ENCODE measurements at places on chromosomes 2 and 18.

DNA sequence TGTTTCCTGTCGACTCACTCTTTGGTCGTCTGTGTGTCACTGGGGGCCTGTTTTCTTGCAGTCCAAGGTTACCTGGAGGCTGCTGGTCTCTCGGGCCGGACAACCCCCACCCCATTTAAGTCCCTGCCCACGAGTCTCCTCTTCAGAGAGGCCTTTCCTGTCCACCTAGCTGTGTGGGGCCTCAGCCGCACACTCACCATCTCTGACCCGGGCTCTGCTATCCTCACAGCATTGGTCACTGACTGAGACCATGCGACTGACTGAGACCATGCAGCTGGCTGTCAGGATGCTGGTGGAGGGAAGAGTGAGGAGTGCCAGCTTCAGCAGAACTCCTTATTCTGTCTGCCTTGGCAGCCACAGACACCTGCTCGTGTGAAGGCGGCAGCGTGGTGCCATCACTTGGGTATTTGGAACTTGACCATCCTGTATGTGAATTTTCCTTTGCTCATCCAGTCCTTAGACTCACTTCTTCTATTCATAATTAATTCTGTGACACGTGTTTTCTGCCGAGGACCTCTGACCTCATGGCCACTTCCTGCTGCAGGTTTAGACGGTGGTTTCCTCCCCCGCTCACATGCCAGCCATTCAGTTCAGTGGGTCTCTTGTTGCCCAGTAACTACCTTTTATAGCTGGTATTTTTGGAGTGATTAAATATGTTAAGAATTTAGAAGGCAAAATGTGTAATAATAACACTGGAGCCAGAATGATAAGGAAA is 47.5 kb upstream of the ASB1 start:
- DNase-seq, result peak; percentile 55

DNA sequence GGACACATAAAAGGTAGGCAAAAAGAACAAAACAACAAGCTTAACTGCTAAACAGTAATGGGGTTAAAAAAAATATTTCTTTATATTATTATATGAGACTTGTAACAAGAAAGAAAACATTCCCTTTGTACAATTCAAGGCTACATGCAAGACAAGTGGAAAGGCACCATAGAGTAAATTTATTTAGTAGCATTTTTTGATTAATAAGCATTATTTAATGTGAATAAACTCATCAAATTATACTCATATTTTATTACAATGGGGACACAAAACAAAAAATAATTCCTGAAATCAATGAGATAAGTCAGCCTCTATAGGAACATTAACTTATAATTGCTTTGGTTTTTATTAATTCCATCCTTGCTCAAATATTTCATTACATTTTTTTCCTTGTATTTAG is 809.2 kb downstream of the ERBB4 start:
- DNase-seq, result no peak

GRCh38 chr18:79329786-79330185 is 65.9 kb upstream of the NFATC1 start:
- DNase-seq, result no peak

- no peak for DNase-seq
These were observed 33.4 kb downstream of the ZFP36L2 start for GRCh38 chr2:43192744-43193651.

GRCh38 chr2:34241905-34242762 is 643.0 kb upstream of the FAM98A start:
- DNase-seq, result no peak

DNA sequence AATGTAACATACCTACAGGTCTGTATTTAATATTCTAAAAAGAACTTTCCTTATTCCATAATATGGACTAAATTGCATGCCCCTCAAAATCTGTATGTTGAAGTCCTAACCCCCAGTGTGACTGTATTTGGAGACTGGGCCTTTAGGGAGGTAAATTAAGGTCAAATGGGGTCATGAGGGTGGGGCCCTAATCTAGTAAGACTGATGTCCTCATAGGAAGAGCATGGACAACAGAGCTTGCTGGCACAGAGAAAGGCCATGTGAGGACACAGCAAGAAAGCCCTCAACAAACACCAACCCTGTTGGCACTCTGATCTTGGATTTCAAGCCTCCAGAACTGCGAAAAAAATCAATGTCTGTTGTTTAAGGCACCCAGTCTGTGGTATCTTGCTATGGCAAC is 18.6 kb downstream of the SF3B1 start:
- DNase-seq, result no peak

- no peak for DNase-seq
These were observed 187.9 kb downstream of the MTCL1 start for GRCh38 chr18:8893221-8893620.

GRCh38 chr2:203786549-203787351 is 80.3 kb downstream of the CD28 start:
- peak; percentile 57 for DNase-seq

DNA sequence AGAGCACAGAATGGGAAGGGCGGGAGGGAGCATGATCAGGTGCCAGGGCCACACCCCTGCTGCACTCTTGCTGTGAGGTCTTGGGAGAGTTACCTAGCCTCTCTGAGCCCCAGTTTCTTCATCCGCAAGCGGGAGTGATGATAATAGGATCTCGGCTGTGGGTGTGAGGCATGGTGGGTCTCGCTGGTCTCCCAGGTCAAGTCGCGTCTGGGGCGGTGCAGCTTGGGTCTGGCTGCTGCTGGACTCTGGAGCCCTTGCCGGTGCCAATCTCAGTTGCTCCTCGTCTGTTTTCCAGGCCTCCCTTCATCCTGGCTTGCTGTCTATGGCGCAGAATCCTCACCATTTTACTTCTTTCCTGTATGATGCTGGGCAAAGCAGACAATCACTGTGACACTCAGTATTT is 130.3 kb upstream of the RAB12 start:
- no peak for DNase-seq

- DNase-seq, result no peak
These were observed 401.6 kb downstream of the SLC4A3 start for GRCh38 chr2:220029013-220029412.

GRCh38 chr2:85549826-85550225 is 10.9 kb downstream of the MAT2A start:
- DNase-seq, result peak; percentile 82

- DNase-seq, result no peak
These were observed 44.3 kb upstream of the RAB6C start for GRCh38 chr2:129935118-129935517.

- DNase-seq, result no peak
These were observed 67.3 kb upstream of the ST6GAL2 start for GRCh38 chr2:106953236-106953635.

DNA sequence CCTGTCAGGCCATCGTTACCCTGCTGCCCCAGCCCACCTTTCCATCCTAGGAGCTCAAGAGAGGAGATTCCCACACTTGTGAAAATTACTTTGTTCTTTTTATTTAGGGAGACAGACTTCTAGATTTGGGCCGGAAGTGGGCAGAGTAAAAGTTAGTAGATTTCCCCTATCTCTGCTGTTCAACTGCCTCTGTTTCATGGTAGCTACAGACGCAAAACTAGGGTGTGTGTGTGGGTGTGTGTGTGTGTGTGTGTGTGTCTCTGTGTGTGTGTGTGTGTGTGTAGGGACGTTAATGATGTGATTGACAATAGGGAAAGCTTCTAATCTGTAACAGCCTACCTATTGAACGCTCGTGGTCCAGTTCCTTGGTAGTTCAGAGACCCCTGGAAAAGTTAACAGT is 438 bp downstream of the PSMA8 start:
- DNase-seq, result no peak

DNA sequence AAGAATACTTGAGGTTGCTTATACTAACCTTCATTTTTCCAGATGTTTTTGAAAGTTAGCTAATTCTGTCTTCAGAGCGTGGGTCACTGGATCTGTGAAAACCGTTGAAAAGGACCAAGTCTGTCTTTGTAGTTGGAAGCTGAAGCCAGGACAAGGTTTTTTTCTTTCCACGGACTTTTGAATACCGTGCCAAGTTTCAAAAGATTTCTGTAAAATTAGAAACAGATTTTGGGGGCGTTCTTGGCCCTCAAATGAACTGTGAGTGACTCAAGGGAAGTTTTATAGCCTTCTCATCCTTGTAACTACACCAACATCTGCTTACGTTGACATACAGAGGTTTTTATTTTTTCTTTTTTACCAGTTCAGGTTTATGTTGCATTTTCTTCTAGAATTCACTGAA is at the start of gene FAP:
TSS of gene FAP (minus strand) at position 152 of the 400 bp plus-strand sequence. CDS start at position 34, 118 bp downstream.
- DNase-seq, result peak; percentile 36

DNA sequence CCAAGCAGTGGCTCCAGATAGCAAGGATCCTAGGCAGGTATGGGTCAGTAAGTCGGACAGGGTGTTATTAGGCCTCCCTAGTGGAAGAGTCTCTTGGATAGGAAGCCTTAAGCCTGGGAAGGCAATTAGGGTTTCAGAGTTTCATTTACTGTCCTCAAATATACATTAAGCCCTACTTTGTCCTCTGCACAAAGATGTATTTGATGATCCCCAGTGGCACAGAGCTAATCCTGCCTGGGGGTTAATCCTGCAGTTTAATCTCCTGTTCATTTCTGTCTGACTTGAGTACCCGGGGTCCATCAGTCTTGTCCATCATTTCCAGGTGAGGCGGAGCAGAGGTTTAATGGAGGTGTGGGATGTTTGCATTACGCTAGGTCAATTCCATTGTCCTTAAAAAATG is 62.0 kb downstream of the MTCL1 start:
- DNase-seq, result no peak

DNA sequence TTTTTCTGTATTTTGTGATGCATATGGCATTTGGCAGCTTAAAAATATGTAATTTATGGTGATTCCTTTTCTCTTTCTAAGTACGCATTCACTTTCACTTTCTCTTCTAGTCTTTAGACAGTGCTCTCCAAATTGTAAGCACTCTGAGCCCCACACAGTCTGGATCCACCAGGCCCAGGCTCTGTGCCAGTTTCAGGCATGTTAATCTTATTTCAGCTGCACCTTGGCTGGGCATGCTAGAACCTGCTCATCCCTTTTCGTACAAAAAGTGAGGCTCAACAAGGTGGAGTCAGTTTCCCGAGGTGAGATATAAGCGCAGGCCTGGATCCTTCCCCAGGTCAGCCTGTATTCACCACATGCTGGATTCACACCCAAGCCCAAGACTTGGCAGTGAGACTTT is 203.9 kb downstream of the MTX2 start:
- peak; percentile 57 for DNase-seq

DNA sequence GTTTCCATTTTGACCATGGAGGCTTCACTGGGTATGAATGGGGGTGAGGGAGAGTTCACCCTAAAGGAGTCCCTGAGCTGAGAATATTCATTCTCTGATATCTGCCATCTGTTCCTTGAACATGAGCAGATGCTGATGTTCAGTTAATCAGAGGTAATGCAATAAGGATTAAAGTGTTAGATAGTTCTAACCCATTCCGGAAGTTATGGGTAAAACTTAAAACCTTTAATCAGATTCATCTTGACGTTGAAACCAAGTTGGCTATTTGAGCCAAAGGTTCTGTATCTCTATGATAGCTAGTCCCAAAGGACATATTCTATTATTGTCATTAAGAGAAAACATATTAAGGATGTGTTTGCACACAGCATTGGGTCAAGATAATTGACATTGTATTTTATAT is 268.9 kb downstream of the PLCL1 start:
- DNase-seq, result no peak

GRCh38 chr2:215736653-215737290 is 276.6 kb downstream of the MREG start:
- peak; percentile 61 for DNase-seq

- DNase-seq, result no peak
These were observed 60.3 kb downstream of the PIAS2 start for GRCh38 chr18:46856973-46857372.

- DNase-seq, result no peak
These were observed 13.2 kb upstream of the BZW1 start for GRCh38 chr2:200798514-200798913.
